ENCODE measurements at places on chromosomes 4 and X. TPM values are rescaled to one million over a fixed set of nuclear protein-coding genes. Genes with fewer than 3 reads are reported as not detected.

CYTL1 gene
- 8.2 TPM for total RNA-seq

TMSB4X gene
- total RNA-seq = 3,601 TPM

PGM2 gene
- 27.8 TPM for total RNA-seq

FGA gene
- total RNA-seq = not detected

EFHC2 gene
- total RNA-seq = not detected

VAMP7 gene
- total RNA-seq = 48.0 TPM

CT45A10 gene
- total RNA-seq = not detected

Measured in kidney epithelial cell (primary cell).